ENCODE measurements at places on chromosomes 13 and 19. TPM values are rescaled to one million over a fixed set of nuclear protein-coding genes. Genes with fewer than 3 reads are reported as not detected.

DNA sequence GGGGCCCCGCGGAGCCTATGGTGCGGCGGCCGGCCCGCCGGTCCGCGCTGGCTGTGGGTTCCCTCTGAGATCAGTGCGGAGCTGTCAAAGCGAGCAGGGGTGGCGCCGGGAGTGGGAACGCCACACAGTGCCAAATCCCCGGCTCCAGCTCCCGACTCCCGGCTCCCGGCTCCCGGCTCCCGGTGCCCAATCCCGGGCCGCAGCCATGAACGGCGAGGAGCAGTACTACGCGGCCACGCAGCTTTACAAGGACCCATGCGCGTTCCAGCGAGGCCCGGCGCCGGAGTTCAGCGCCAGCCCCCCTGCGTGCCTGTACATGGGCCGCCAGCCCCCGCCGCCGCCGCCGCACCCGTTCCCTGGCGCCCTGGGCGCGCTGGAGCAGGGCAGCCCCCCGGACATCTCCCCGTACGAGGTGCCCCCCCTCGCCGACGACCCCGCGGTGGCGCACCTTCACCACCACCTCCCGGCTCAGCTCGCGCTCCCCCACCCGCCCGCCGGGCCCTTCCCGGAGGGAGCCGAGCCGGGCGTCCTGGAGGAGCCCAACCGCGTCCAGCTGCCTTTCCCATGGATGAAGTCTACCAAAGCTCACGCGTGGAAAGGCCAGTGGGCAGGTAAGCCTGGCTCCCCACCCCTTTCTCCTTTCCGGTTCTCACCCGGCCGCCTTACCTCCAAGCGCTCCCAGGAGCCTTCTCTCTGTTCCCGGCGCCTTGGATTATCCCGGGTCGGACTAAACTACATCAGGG, at the start of gene PDX1:
Gene PDX1, plus strand, starts transcription at position 67 of the 743 bp plus-strand sequence. Its CDS starts 139 bp downstream, at position 206.
- DNase-seq, result no peak

DNA sequence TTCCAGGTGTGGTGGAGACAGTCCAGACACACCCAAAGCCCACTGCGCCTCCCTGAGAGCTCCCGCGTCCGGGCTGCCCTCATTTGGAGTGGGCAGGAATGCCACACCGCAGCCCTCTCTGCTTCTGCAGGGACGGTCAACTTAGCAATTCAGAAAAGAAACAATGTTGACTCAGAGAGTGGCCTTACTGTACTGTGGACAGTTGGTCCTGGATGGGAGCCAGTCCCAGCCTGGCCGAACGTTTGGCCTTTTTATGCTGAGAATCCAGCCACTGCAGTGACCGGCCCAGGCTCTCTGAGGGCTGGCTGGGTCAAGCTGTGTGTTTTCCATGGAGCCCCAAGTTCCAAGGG, 7.2 kb downstream of the GAS6 start:
- no peak for DNase-seq

GRCh38 chr13:36431204-36432105, 840 bp upstream of the CCNA1 start:
- DNase-seq, result no peak

- no peak for DNase-seq
Measured at GRCh38 chr13:102275969-102276368, 125.9 kb downstream of the FGF14 start.

DNA sequence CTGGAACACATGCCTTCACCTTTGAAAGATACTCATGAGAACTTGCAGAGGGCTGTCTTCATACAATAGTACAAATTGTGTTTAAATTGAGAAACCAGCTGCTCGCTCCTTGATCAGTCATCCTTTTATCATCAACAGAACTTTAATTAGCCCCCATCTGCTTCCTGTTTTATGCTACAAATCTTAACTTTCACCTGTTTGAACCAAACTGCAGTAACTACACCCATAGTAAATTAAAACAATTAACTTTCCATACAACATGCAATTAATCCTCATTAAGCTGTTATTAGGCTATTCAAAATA, 85.2 kb downstream of the FOXO1 start:
- no peak for DNase-seq

- peak; percentile 63 for DNase-seq
Measured at GRCh38 chr19:52542984-52543664, 15.7 kb downstream of the ZNF808 start.

DNA sequence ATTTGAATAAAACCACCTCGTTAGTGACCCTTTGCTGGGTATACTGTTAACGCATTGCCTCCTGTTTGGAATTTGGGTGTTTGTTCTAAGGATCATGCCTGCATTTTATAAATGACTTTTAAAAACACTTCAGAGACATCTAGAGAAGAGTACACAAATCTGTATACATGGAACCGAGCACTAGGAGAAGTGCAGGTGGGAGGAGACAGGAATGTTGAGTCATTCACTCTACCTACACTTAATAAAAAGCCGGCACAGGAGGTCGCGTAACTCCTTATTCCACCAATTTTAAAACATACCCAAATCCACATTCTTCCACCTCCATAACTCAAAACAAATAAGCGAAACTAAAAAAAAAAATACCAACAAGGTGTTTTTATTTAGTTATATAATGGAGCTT, 48.6 kb downstream of the FGF9 start:
- no peak for DNase-seq

DNA sequence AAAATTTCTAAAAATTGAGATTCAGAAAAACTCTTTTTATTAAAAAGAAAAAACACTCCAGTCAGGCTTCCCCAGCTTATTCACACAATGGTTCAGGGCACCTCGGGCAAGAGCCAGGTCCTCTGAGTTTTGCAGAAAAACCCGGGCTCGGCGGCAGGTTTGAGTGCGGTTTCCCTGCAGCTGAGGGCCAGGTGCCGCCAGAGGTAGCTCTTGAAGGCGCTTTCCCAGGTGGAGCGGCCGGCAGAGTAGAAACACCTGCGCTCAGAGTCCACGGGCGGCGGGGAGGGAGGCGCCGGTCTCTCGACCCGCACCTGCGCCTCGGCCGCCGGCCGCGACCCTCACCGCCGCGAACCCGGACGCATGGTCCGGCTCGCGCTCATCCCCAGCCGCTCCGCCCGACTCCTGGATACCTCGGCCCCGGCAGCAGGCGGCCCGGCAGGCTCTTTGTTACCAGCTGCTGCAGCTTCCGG, 444 bp downstream of the PROSER1 start:
- DNase-seq, result no peak

- DNase-seq, result no peak
Measured at GRCh38 chr19:19211499-19212420, at the start of gene NCAN. Gene NCAN (plus strand): TSS chr19:19211958. CDS start chr19:19216954, 4,996 bp downstream.

GRCh38 chr13:105519771-105520170, 1015.7 kb downstream of the EFNB2 start:
- no peak for DNase-seq

GRCh38 chr19:13347367-13347766, 158.9 kb downstream of the CACNA1A start:
- DNase-seq, result no peak

- no peak for DNase-seq
Measured at GRCh38 chr19:49515767-49516166, 3.3 kb downstream of the FCGRT start.

DNA sequence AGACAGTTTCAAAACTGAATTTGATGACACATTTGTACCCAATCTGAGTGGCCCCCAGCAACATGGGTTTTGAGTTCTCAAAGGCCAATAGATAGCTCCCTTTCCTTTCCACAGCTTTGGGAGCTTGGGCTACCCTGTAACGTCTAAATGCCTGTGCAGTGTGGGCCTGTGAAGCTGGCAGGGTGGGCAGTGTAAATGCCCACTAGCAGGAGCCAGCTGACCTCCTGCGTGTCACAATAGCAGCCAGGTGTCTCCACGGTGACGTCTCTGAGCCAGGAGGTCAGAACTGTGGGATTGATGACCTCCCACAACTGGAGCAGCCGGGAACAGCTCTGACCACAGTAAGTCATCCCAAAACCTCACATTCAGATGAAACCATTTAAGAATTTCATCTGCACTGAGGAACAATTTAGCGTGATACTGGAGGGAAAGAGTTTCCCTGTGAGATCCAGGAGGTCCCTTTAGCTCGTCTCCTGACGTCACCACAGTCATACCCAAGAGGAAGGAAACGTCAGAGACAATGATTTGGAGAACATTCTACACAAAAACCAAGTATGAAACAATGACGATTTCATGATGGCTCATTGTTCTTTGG, at the start of gene IPO5:
Gene IPO5, plus strand, starts transcription at position 300 of the 595 bp plus-strand sequence. CDS start 23,022 bp downstream, outside the sequence.
- DNase-seq, result no peak

DNA sequence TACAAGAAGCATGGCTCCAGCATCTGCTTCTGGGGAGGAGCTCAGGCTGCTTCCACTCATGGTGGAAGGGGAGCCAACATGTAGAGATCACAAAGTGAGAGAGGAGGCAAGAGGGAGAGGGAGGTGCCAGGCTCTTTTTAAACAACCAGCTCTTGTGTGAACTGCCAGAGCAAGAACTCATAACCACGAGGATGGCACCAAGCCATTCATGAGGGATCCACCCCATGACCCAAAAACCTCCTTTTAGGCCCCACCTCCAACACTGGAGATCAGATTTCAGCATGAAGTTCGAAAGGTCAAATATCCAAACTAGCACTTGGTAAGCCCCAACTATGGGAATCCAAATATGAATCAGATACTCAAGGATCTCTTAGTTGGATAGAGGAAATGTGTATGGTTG, 131.2 kb downstream of the RXFP2 start:
- DNase-seq, result no peak

- no peak for DNase-seq
Measured at GRCh38 chr13:20981370-20982095, 79.0 kb upstream of the XPO4 start.

DNA sequence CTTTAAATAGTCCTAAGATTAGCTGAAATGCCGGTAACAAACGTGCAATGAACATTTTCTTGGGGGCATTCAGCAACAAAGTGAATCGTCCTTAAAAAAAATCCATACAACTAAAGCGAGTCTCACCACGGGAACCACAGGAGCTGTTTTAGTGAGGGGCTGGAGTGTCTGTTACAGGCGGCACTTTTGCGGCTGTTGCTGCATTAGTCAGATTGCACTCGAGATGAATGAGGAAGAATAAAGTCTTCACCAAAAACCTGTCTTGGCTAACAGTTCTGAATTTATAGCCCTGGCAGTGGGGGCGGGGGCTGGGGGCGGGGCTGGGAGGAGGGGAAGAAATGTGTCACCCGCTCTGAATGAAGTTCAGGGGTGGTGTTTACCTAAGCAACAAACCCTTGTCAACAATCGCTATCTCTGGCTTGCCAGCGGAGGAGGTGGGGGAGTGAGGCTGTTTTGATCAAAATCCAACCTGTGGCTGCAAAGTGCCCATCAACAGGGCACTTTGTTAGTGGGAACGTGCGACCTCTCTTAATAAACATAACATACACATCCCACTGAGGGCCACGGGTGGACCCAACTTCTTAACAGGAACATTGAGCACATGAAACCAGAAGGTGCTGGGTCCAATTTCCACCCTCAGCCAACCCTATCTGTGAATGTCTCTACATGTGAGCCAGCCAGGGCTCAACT, 44.5 kb downstream of the RFX2 start:
- peak; percentile 44 for DNase-seq

DNA sequence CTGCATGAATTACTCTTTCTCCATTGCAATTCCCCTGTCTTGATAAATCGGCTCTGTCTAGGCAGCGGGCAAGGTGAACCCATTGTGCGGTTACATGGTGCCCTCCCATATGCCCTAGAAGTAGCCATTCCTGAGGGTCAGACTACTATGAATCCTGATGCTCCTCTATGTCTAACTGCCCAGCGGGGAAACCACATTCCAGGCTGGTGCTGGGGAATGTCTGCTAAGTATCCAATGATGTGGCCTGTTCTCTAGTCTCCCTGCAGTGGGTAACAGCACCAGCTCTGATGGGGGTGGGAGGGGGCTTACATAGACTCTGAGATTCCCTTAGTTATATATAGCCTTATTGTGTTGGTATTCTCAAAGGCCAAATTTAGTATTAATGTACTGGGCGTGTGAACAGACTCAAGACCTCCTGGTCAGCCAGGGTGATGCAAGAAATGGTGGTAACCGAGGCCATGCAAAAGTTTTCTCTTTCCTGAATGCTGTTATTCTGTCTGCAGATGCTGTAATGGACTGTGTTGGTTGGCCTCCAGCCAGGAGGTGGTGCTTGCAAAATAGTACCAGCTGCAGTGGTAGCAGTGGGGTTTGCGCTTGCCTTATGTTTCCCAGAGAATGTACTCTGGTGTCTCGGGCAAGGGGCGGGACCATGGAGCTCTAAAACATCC, 564.8 kb upstream of the SLITRK1 start:
- no peak for DNase-seq

DNA sequence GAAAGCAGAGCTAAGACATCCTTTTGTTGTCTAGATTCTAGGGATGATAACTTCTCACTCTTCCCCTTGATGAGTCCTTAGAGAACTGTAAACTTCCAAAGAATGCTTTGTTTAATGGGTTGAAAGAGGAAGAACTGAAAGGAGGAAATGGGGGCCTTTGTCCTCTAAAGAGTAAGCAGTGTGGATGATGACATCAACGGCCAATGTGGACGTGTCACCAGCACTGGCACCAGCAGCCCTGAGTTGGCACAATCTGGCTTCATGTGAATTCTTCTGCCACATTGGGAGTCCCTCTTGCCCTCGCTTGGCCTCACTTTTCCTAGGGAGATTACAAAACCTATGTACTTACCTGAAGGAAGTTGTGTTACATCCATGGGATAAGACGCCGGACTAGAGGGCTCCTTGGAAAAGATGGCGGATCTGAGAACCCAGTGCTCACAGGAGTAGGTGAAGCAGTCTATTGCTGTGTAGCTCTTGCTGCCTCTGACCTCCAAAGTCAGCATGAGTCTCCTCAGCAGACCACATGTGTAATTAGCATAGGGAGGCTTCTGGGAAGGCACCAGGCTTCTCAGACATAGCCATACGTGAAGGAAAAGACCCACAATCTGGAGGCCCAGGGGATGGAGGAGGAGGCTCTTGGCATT, 62.8 kb downstream of the RGCC start:
- DNase-seq, result no peak

ZNF575 gene
- 2.6 TPM for polyA plus RNA-seq

PDE4A gene
- polyA plus RNA-seq, result 7.5 TPM

ZNF146 gene
- polyA plus RNA-seq, result 80.6 TPM

KLF2 gene
- polyA plus RNA-seq, result 219 TPM

SIGLEC6 gene
- not detected for polyA plus RNA-seq

ZFP14 gene
- polyA plus RNA-seq, result 4.5 TPM

GIPC3 gene
- polyA plus RNA-seq, result 1.8 TPM

LILRA2 gene
- polyA plus RNA-seq, result not detected

CYP4F12 gene
- polyA plus RNA-seq, result not detected

PEX11G gene
- polyA plus RNA-seq, result 1.7 TPM

Data from CD8-positive, alpha-beta memory T cell (primary cell).